ENCODE measurements at places on chromosomes 5 and 9.

DNA sequence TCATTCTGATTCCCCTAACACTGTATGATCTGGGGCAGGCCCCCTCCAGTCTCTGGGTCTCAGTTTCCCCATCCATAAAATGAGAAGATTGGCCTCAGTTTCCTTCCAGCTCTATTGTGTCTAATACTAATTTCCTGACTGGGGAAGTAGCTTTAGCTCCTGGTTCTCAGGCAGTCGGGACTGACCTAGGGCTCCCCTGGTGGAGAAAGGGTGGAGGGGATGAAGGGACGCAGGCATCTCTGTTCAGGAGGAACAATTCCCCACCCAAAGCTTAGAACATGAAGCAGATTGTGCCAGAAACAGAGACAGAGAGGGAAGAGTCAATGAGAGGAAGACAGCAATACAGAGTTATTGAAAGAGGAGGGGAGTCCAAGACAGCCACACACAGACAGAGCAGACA lies 14.2 kb upstream of the PTGS1 start:
- DNase-seq: no peak

DNA sequence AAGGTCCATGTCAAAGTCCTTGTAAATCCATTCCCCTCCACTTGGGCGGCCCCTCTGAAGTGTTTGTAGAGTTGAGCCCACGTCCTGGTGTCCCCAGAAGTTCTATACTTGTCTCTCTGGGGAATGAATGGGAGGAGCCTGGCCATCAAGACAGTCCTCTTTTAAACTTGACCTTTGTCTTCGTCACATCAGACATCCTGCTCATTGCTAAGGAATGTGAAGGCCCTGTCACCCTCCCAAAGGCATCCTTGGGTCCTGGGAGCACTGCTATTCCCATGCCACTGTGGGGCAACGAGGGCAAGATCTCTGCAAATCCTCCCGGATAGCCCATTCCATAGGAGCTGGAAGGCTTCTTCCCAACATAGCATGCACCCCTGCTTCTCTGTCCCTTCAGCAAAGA lies 235.5 kb downstream of the SLIT3 start:
- DNase-seq: no peak

DNA sequence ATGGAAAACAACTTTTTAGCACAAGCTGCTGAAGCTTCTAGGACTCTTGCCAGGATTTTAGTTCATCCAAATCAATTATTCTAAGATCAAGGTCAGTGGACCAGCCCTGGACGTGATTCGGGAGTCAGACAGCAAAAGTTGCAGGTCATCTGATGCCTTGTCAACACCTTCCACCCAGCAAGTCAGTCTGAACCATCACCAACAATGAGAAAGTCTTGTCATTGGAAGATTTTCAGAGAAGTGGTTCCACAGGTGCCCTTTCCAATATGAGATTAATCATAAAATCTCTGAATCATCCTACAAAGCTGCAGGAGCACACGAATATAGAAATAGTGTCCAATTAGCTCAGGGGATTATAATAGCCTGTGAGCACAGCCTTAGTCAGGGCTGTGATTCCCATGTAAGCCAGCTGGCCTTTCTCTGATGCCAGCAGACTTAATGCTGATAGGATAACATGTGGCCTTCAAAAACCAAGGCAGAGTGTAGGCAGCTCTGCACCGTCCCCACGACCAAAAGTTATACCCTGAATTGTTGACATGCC lies 445.0 kb upstream of the TRPC7 start:
- no peak for DNase-seq

DNA sequence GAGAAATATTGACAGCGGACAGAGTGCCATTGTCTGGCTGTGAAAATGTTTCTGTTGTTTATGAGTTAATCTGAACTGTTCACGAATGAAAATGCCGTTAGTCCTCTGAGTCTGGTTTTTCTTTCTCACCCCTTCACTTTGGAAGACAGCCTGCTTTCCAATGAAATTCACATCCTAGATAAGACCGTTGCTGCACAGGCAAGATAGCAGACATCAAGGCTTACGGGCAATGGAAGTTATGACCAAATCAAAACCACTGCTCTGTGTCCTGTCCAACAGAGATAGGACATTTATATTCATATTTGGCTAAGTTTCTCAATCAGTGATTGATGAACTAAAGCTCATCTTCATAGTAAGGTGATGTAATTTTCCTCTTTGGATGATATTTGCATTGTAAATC lies 180.0 kb upstream of the DMAC1 start:
- DNase-seq: no peak

DNA sequence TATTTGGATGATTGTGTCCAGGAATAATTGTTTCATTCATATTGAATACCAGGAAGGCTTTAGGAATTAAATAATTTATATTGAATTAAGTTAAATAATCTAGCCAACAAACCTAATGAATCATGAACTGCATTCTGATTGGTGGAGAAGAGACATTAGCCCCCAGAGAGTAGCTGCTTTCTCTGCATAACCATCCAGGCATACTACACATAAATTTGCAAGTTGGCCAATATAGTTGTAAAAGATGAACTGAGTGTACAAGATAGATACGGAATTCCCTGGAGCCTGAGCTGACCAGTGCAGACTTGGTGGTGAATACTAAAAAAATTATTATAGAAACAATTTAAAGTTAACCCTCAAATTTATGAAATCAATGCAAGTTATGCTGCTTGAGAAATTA lies 311.8 kb upstream of the KIF2A start:
- DNase-seq: no peak

Data from CD4-positive, alpha-beta T cell treated with Interleukin-10 for 1 hour (primary cell).